ENCODE measurements at places on chromosomes 2 and 18.

DNA sequence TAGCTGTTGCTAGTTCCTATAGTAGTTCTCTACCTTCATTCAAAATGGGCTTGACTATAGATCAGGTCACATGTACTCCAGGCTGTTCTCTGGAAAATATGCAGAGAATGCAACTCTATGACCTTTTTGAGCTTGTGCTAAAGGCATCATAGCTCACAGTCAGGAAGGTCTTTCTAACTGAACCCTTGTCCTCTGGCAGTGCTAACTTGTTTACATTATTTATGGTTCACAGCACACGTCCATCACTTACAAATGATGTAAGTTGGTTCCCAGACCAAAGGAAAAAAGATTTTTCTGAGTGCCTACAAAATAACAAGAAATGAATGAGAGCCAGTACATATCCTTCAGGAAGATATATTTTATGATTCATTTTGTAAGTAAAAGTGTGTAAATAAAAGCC, 236.1 kb downstream of the GCA start:
- no peak for DNase-seq

GRCh38 chr2:235939471-235939870, 228.7 kb downstream of the GBX2 start:
- DNase-seq: no peak

DNA sequence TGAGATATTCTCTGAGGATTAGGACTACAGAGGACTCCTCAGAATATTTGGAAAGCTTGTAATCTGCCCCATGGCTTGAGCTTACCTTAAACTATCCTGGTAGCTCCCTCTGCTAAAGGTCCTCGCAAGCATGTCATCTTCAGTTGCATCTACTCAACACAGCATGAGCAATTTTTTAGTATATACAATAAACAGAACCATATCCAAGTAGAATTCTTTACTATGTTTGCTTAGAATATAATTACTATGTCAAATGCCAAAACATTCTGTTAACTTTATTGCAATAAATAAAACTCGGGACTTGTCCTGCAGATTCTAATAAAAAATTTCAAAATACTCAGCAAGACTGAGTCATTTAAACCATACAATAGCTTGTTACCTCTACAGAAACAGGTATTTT, 62.8 kb downstream of the ABCB11 start:
- no peak for DNase-seq

- no peak for DNase-seq
These were observed 251.2 kb downstream of the SATB2 start for GRCh38 chr2:199206536-199206935.

DNA sequence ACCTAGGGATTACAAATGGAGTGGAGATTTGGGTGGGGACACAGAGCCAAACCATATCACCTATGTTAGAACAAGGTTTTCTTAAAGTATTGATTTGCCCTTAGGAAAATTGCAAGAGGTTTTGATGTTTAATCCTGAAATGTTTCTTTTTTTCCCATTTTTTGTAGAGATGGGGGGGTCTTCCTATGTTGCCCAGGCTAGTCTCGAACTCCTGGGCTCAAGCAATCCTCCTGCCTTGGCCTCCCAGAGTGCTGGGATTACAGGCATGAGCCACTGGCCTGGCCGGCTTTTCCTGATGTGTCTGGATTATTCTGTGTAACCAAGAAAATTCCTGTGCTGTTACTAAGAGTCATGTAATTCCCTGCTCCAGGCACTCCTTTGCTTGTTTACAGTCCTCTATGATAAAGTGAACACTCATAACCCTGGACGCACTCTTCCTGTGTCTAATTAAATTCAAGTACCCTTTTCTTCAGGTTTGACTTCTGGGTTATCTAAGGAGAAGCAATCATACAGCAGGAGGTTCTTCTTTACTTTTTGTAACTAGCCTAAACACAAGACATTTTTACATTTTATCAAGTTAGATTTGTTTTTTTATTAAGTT, 15.0 kb upstream of the CTDP1 start:
- DNase-seq: no peak

DNA sequence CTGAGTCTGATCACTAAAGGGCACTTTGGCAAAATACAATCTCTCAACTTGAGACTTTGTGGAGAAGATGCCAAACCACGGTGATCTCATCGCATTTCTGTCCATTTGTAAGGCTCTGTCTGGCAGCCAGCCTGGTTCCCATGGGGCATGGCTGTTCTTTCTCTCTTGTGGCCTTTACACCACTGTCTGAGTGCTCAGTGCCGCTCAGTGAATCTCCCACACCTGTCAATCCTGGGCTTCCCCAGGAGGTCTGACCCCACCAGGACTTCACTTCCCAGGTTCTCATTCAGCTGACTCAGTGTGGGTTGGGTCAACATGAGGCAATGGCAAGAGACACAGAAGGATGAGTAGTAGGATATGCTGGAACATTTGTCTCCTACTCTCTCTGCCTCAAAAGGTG, 96.8 kb upstream of the TRIB2 start:
- DNase-seq: no peak

GRCh38 chr2:214796911-214797310, 12.6 kb downstream of the BARD1 start:
- no peak for DNase-seq

DNA sequence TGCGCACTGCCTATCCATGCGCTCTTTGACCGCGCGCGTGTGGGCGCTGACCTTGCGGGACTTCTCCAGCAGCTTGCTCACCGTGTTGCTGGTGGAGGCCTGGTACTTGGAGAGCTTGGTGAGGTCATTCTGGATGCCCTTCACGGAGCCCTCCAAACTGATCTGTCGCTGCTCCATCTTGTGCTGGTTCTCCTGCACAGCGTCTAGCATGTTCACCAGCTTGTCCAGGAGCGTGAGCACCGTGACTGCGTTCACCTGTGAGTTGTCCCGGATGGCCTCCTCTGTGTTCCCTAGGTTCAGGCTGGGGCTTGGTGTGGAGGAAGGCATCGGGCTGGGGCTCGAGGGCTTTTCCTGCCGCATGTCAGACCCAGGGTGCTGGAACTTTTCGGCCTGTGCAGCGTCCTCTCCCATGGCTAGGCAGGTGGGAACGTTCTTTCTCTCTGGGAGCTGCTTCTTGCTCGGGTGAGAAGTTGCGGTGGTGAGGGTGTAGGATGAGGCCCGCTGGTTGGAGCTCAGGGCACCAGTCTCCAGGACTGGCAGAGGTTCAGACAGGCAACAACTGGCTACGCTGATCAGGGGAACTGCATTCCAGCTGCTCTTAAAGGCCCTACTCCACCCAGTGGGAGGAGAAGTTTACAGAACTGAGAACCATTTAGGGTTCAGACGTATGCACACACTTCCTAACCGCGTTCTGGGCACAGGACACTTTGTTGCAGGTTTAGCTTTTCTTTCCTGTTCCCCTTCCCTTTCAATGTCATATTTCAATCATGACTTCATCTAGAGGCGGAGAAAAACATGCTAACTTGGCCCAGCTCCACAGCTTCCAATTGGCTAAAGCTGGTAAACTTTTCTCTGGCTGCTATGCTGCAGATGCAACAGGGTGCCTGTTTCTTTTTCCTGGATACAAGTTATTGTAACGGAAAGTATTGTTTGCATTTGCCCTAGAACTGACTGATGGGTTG, at the start of gene CAVIN2:
Gene CAVIN2, minus strand, starts transcription at position 574 of the 962 bp plus-strand sequence. Its CDS starts 163 bp downstream, at position 411.
- no peak for DNase-seq

- DNase-seq: no peak
These were observed 781.9 kb upstream of the ID2 start for GRCh38 chr2:7899923-7900322.

GRCh38 chr18:58562999-58563667, 65.8 kb downstream of the ALPK2 start:
- no peak for DNase-seq

DNA sequence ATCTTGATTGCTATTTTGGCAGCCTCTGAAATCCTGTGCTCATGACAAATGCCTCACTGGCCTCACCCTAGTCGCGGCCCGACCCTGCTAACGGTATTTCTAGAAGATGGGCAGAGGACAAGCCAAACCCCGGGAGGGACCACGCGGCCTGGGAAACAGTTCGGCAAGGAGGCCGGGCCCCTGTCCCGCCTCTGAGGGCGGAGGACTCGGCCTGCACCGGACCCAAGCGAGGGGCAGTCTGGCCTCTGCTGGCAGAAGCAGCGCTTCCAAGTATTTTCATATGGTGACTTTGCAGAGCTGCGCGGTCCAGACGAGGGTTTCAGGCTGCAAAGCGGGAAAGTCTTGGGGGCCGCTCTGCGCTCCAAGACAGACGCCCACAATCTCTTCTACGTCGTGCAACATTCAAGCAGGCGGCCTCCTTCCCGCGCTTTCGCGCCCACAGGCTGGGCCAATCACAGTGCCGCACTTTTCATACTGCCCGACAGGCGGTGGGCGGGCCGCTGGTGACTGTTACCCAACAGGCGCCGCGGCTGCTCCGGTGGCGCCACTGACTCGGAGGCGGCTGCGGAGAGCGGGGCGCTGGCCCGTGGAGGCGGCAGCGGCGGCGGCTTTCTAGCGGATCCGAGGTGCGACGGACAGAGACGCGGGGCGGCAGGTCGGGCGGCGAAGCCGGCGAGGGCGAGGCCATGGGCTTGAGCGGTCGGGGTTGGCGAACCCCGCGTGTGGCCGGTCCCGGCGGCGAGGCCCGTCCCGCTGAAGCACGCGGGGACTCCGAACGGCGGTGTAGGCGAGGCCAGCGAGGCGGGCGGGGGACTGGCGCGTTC, at the start of gene RBM44:
Gene RBM44, plus strand, starts transcription at position 544 of the 824 bp plus-strand sequence. CDS start 14,831 bp downstream, outside the sequence.
- no peak for DNase-seq

DNA sequence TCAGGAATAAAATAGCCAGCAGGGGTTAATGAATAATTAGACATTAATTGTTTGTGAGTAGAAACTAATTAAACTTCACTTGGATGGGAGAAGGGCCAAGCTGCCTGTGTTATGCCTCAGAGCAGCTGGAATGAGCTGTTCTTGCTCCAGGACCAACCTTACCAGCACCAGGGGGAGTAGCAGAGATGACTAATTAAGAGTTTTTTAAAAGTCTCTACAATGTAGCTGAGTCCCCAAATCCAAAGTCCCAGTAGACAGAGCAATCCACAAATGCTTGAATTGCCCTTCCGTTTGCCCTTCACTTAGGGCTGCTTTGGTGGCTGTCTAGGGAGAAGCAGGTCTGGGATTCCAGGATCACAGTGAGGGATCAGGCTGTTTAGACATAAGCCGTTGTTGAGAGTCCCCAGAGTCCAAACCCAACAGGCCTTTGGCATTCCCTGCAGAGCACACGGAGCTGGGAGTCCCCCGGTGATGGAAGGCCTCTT, 59.4 kb downstream of the RHOB start:
- no peak for DNase-seq

- DNase-seq: no peak
These were observed 114.2 kb downstream of the SEPTIN10 start for GRCh38 chr2:109499566-109499965.

GRCh38 chr18:55850904-55851303, 262.9 kb upstream of the TCF4 start:
- DNase-seq: no peak

- no peak for DNase-seq
These were observed 4.0 kb downstream of the CLIP4 start for GRCh38 chr2:29119211-29119610.

- no peak for DNase-seq
These were observed 85.6 kb upstream of the SPTBN1 start for GRCh38 chr2:54370405-54371104.

GRCh38 chr2:136411946-136412345, 294.0 kb upstream of the CXCR4 start:
- DNase-seq: no peak

DNA sequence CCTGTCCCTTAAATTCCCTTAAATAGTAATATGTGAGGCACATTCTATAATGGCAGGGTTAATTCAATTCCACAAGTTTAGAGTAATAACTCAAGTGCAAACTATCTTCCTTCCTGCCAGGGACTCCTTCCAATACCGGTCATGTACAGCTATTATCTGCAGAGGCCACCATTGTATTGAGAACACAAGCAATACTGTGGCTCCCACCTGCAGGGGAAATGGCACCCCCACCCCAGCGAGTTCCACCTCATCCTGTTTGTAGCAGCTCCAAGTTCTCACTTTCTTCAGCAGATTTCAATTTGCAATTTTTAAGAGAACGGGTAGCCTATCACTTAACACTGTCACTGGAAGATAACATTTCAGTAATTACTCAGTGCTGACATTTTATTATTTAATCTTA, 172.1 kb upstream of the PID1 start:
- no peak for DNase-seq

DNA sequence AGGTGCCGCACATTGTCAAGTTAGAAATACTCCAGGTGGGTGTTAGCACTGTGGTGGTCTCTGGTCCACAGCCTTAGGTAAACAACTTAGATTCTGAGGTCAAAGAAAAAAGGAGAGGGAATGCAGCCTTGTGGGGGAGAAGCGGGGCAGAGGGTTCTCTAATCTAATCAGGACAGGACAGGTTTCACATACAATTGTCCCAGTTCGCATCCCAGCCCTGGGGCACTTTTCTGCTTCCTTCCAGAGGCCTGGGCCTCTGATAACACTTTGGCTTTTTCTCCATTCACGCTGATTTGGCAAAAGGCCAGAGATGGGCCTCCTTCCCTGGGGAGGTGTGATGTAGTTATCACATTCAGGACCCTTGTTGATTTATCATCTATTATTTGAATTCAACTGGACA, 32.5 kb downstream of the SLC1A4 start:
- DNase-seq: peak; percentile 51

DNA sequence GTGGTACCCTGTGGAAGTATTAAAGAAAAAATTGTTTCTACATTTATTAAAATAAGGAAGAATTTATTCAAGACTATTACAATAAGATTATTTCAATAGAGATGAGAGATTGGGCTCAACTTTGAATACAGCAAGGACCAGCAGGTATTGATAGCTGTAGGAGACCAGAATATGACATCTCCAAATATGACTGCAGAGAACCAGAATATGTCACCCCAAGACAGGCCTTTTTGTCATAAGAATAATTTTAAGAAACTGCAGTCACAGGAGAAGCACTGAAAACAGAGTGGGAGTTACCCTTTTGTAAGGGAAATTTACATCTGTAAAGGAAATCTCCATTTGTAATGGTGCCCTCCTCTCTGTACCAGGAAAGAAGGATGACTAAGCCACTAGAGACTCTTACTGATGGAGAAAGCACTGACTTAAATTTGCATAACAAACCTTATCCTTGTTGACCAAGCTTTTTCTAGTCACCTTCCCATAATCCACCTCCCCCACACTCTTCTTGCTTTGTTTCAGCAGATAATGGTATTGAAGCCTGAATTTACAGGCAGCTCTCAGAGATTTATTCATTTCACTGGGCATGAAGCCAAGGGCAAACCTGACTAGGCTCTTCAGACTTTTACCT, 145.1 kb upstream of the RMP24 start:
- DNase-seq: no peak
